Chondrocyte (in vitro differentiated cells): ENCODE measurements at places on chromosomes 4 and X.

- no peak for DNase-seq
These were observed 54.5 kb downstream of the KLHL8 start for GRCh38 chr4:87165892-87166291.

GRCh38 chr4:7324651-7325121 lies 110.0 kb downstream of the PSAPL1 start:
- peak; percentile 51 for DNase-seq

DNA sequence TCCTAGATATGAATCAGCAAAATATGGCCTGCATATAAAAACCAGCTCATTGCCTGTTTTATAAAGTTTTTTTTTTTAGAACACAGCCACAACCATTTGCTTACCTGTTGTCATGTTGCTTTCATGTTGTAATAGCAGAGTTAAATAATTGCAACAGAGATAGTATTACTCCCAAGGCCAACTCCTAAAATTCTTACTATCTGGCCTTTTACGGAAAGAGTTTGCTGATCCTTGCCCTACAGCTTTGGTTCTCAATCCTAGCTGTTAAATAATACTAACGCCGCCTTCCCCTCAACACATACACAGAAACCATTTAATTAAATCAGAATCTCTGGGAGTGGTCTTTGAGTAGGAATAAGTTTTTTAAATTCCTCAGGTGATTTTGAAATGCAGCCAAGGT lies 231.3 kb upstream of the TET2 start:
- DNase-seq, result no peak

- no peak for DNase-seq
These were observed 41.3 kb downstream of the ATG4A start for GRCh38 chrX:108132876-108133275.
